ENCODE measurements at places on chromosomes 5 and 9.

DNA sequence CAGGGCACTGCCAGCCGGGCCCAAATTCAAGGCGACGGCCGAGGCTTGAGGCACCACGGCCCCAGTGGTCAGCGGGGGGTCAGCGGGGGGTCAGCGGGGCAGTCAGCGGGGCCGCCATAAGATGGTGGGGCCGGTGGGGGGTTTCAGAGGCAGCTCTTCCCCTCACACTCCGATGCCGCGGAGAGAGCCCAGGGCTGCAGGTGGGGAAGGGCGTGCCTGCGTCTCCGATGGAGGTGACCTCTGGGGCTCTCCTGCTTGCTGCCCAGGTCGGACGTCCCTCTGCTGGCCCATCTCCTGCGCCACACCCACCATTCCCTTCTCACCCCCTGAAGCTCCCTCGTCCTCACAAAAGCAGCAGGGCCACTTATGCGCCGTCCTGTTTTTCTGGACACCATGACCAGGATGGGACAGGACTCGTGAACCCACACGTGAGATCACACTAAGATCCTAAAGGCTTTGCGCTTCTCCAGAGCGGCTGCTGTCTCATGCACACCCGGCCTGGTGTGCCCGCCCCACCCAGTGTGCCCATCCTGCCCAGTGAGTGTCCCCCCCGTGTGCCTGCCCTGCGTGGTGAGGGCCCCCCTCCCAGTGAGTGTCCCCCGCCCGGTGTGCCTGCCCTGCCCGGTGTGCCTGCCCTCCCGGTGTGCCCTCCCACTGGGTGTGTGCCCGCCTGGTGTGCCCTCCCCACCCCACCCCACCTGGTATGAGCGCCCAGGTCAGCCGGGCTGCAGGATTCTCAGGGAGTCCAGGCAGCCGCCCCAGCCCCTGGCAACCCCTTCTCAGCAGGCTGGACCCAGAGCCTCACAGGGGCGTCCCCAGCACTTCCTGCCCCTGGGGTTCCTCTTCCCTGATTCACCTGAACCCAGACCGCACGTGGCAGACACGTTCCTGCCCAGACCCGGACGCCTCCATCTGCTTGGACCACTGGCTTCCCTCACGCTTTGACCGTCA, 48.7 kb upstream of the NKD2 start:
- no peak for DNase-seq

GRCh38 chr5:179438011-179438441, 92.8 kb upstream of the ADAMTS2 start:
- no peak for DNase-seq

- no peak for DNase-seq
These were observed 16.2 kb upstream of the ITGA1 start for GRCh38 chr5:52771343-52772039.

DNA sequence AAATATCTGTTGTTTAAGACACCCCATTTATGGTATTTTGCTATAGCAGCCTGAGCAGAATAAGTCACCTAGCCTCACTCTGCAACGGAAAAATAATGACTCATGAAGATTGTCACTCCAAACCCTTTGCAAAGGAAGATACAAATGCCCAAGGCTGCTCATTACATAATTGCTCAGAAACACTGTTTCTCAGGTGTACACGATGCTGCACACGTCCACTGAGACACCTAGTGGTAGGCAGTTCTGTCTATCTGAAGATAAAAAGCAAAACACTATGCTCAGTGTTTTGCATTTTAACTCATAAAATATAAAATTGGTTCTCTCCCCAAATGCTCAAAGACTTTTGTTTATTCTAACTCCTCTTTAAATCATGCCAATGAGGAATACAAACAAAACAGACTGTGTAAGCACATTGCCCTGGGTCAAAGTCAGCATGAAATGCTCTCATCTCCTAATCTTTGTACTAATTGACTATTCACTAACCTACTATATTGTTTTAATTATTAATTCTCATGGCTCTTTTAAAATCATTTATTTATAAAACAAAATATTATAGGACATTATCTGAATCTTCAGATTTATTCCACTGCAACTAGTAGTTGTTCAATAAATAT, 7.7 kb upstream of the TSLP start:
- DNase-seq, result no peak

GRCh38 chr9:113186137-113186755, 34.8 kb downstream of the FKBP15 start:
- no peak for DNase-seq

DNA sequence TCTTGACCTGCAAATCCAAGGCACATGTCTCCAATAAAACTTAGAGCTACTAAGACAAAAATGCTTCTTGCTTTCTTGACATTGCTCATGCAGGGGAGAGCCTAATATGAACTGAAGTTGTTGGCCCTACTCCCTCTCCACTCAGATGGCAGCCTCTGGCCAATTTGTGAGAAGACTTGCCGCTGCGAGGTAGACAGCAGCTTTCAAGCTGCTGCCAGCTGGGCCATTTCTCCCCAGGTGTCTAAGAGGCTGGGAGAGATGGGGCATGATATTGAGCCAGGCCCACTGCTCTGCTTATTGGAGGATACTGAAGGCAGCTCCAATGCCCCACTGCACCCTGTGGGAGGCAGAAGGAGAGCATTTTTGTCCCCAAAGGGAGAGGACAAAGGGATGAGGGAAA, 380.5 kb downstream of the RASEF start:
- no peak for DNase-seq

All from Ammon's horn (tissue), 1 donor.